ENCODE measurements at places on chromosomes 6 and 20.

DNA sequence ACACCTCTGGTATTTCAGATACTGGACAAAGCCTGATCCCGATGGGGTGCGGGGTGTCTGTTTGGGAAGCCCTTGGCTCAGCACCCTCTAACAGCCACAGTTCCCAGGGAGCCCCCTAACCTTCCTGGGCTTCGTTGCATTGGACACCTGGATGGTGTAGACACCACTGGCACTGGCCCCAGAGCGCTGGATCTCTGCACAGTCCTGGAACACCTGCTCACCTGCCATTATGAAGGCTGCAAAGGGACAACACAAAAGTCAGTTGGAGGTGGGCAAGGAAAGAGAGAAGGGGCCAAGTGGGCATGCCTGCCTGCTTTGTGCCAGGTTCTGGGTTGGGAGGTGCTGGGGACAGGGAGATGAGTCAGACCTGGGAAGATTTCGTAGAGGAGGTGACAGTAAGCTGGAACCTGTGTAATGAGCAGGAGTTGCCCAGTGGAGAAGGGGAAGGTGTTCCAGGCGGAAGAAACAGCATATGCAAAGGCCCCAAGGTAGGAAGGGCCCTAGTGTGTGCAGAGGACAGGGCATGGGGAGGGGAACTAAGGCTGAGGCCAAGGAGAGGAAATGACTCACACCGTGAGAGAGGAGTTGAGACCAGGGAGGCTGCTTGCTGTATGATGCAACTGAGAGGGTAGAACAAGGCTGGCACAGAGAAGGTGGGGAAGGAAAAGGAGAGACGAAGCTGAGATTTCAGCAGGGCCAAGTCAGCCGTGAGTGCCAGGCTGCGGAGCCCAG is 34.9 kb downstream of the ANGPT4 start:
- DNase-seq: no peak

- no peak for DNase-seq
These were observed 234.8 kb downstream of the NRN1 start for GRCh38 chr6:5771759-5772390.

- no peak for DNase-seq
These were observed 556 bp downstream of the PANK2 start for GRCh38 chr20:3889489-3890397.

DNA sequence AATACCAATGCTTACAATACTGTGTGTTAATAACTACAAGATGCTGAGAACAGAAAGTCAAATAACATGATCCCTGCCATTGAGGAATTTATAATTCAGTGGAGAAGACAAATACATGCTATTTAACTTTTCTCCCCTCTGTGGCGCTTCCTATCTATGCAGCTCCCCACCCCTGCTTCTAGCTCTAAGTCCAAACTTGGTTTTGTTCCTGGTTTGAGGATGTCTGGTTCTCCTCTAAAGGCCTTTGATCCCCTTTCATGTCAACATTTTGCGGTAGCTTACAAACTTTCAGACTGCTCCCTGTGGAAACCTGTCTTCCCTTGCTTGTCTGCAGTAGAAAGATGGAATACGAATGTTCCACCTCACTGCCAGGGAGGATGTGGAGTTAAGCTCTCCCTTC is 18.4 kb upstream of the REPS1 start:
- no peak for DNase-seq

GRCh38 chr6:7309050-7309449 is 3.9 kb downstream of the SSR1 start:
- DNase-seq: no peak

GRCh38 chr6:79373880-79374279 is 139.4 kb upstream of the HMGN3 start:
- DNase-seq: no peak

DNA sequence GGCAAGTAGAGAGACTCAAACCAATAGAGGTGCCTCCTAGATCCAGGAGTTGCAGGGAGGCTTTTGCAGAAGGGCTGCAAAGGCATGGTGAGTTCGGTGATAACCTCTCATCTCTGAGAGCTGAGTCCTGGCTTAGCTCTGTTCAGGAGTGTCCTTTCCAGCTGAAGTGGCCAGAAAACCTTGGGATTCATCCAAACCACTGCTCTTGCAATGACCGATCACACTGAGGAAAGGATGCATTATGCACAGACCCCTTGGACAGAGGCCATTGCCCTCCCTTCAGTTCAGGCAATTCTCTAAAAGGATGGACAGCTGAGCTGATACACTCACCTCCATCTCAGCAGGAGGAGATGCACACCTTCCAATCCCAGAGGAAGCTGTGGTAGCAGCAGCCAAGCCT is 158.8 kb upstream of the ENPP5 start:
- no peak for DNase-seq

- DNase-seq: peak; percentile 43
These were observed 16.4 kb upstream of the HMGN4 start for GRCh38 chr6:26521600-26522391.

Data from GM04503 (cell line).